Activated T-cell treated with anti-CD3 and anti-CD28 coated beads, Interleukin-2, amount 50 U/mL, for 72 hours (primary cell): ENCODE measurements at places on chromosomes 7 and 10. TPM values are rescaled to one million over a fixed set of nuclear protein-coding genes. Genes with fewer than 3 reads are reported as not detected.

Gene GRID2IP
- 0.29 TPM for total RNA-seq

Gene NOM1
- 30.1 TPM for total RNA-seq

Gene CALN1
- 0.86 TPM for total RNA-seq

Gene TFAM
- 89.8 TPM for total RNA-seq

DNA sequence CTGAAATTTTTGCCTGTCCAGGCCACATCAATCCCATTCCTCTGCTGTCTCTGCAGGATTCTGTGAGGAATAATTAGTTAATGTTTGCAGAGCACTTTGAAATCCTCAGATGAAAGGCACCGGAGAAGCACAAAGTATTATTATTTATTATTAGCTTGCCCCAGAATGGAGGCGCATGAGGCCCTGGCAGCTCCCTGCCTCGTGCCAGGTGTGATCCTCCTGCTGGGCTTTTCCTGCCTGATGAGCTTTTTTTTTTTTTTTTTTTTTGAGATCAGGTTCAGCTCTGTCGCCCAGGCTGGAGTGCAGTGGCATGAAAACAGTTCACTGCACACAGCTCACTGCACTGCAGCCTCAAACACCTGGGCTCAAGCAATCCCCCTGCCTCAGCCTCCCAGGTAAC is 65.2 kb downstream of the TCF7L2 start:
- no peak for DNase-seq

GRCh38 chr7:18829858-18830285 is 287.6 kb downstream of the TWIST1 start:
- DNase-seq = no peak

GRCh38 chr7:45482451-45482850 is 91.7 kb upstream of the ADCY1 start:
- DNase-seq = no peak

DNA sequence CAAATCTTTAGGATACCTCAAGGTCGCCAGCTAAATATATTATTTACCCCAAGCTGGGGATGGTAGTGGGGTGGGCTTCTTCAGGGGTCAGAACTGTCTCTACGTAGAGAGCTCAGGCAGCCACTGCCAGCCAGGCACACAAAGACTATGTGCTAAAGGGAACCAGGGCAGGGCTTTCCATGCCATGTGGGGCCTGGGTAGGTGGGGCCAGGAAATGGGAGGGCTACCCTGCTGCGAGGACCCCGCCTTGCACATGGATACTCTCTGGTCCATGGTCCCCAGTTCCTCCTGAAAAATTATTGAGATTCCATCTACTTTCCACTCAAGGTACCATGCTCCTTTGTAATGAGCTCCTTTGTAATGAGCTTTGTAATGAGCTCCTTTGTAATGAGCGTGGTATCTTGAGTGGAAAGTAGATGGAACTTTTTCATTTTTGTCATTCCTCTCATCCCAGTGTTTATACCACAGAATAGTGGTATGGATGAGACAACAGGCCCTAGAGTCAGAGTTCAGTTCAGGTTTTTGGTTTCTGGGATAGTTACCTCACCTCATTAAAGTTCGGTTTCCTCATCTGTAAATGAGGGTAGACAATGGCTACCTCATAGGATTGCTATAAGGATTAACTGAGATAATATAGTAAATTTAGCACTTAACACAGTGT is 5.8 kb downstream of the SYNPO2L start:
- DNase-seq = no peak

DNA sequence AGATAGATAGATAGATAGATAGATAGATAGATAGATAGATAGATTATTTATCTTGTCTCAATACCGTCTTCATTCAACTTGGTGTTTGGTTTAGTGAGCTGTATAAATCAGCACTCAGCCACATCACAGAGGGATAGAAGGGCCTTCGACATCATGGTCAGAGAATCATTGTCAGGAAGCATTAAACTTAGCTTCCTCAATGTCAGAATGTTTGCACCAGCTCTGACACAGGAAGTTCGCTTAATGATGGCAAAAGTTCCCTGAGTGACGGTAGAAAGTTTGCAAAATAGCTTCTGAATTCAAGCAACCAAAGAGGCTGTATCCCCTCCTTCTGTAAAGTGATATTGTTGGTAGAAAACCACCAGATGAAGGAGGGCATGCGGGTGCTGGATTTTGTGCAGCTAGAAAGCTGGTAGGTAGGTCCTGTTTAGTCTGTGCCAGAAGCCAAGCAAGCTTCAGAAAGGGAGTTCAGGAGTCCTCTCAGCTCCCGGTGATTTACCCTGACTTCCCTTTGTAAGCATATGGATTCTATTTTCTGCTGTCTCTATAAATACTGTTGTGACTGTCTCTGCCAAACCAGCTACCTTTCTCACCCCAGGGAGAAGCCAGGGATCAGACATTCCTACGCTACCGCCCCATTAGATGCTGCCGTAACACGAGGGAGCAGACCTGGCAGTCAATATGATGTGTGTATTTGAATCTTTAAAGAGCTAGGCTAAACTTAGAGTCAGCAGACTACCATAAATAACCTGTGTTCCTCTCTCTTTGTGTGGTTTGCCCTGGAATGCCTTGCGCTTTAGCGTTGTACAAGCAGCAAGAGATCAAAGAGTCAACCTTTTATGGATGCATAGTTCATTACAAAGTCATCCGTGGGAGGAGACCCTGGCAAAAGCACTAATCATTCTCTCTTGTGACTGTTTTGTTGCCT is 200.5 kb upstream of the KIAA1217 start:
- no peak for DNase-seq

DNA sequence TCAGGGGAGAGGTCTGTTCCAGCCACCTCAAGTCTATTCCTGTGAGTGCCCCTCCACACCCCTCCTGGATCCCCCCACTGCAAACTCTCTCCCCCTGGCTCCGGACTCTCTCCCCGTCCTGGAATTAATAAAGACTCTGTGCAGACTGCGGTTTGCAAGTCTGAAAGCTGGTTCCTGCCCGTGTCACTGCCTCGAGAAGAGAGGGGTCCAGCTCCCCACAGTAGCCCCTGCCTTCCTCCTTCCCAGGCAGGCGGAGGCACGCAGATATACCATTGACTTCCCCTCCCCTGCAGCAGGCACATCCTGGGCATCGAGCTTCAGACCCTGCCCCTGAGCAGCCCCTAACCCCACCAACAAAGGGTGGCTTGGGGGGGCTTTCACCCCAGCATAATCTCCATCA is 2.2 kb upstream of the ELN start:
- DNase-seq = no peak

DNA sequence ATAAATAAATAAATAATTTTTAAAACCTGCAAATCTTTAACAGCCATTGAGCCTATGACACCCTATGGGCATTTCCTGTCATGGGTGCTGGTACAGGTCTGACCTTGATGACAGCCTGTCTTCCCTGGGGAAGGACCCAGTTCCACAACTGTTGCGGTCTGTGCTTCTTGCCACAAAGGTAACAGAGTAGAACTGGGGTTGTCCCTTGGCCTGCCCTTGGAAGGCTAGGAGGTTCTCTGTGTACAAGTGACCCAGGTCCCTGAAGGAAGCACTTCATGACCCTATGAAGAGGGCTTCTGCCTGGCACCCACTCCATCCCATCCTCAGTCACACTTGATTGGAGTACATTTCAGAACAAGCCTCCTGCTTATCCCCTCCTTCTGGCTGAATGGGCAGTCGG is 66.9 kb downstream of the OGDH start:
- DNase-seq = no peak

- DNase-seq = peak; percentile 8
Measured at GRCh38 chr7:43313628-43314378, 201.4 kb downstream of the HECW1 start.

DNA sequence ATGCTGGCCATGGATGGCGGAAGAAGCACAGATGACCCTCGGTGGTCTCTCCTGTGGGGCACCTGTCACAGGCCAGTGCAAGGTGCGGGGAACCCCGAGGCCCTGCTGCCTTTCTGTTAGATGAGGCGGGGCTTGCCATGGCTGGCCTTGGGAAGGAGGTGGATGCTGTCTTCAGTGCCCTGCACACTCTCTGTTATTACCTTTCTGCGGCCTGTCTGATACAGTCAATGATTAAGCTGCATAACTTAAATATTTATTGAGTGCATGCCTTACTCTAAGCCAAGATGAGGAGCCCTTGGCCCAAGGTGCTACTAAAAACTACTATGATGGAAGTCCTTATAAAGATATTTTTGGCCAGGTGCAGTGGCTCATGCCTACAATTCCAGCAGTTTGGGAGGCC is 36.7 kb upstream of the MNX1 start:
- no peak for DNase-seq

DNA sequence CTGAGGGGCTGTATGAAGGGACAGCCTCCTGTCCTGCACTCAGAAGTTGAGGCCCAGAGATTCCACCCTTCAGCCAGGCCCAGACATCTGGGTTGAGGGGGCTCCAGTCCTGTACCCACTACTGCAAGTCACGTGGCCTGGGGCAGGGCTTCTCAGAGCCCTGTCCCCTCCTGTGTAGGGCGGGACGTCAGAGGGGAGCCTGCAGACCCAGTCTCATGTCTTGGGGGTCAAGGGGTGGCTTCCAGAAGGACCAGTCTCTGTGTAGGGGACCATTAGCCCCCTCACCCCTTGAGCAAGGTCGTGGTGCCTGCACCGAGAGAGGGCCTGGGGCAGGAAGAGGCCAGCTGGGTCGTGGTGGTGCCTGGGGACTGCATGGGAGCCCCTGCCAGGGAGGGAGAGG is 593 bp upstream of the PILRA start:
- no peak for DNase-seq

GRCh38 chr10:84358743-84359142 is 30.4 kb downstream of the CCSER2 start:
- DNase-seq = no peak

GRCh38 chr7:5428478-5429252 is 5.0 kb upstream of the TNRC18 start:
- DNase-seq = peak; percentile 22

DNA sequence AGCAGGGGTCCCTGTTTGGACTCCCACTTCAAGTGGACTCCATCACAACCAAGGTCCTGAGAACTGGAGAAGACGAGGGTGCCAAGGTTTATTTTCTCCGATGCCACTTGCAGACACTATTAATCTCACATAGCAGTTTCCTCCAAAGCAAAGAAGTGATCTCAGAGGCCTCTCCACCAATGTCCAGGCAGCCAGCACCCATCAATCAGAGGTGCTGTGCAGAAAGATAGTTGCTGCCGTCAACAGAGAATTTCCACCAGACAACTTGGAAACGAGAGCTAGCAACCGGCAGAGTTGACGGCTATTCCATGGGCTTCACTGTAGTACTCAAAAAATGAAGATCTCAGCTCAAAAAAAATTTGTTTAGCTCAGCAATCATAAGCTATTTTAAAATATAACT is 438.6 kb upstream of the PFKP start:
- DNase-seq = no peak

DNA sequence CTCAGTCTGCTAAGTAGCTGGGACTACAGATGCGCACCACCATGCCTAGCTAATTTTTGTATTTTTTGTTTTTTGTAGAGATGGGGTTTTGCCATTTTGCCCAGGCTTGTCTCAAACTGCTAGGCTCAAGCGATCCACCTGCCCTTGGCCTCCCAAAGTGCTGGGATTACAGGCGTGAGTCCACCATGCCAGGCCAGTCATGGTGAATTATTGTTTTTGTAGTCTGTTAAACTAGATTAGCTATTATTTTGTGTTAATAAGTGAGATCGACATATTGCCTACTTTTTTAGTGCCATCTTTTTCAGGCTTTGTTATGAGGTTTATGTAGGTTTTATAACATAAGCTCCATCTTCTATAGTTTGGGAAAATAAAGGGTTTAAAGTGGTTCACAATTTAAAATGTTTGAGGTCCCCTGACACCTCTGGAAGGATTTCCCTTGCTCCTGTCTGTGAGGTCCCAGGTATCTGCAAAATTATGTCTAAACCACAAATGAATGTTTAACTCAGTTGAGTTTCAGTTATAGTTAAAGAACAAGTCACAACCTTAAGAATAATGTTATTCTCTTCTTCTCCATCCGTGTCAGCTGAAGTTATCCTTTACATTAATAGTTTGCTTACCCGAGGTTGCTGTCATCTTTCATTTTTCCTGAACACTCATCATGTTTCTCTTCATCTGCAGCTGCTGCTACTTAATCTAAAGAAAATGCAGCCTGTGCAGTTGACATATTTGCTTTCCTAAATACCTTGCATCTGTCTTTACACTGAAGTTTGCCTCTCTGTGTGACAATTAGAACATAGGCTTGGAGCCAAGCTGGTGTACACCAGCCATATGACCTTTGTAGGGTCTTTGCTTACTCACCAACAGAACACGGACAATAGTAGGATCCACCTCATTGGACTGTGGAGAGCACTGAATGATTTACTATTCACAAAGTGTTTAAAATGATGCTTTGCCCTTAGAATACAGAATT is 8.9 kb upstream of the VSTM4 start:
- no peak for DNase-seq

- no peak for DNase-seq
Measured at GRCh38 chr10:13905281-13905680, 318.5 kb downstream of the PRPF18 start.

DNA sequence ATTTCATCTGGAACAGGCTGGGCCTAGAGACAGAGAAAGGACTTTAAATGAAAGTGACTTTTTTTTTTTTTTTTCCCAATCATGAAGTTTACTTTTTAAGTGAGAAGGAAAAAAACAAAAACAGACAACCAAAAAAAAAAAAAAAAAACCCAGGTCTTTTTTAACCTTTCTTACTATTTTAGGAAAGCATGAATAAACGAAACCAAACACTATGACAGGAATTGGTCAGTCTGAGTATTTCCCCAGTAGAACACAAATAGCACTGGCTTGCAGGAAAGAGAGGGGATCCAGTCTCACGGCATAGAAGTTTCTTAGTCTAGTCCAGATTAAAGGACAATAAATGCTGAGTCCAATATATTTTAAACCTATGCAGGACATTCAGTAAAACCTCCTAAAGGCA is 180.5 kb upstream of the CCDC6 start:
- no peak for DNase-seq

- no peak for DNase-seq
Measured at GRCh38 chr7:142876236-142876960, 9.1 kb downstream of the TRPV6 start.

- no peak for DNase-seq
Measured at GRCh38 chr7:1623810-1624209, 46.3 kb upstream of the ELFN1 start.

- no peak for DNase-seq
Measured at GRCh38 chr7:129341816-129342806, 92.1 kb upstream of the STRIP2 start.

GRCh38 chr10:88232029-88232895 is 350.9 kb downstream of the RNLS start:
- no peak for DNase-seq

GRCh38 chr10:10515479-10516204 is 502.0 kb upstream of the CELF2 start:
- no peak for DNase-seq

- DNase-seq = no peak
Measured at GRCh38 chr10:1375346-1376170, 319.4 kb downstream of the WDR37 start.

DNA sequence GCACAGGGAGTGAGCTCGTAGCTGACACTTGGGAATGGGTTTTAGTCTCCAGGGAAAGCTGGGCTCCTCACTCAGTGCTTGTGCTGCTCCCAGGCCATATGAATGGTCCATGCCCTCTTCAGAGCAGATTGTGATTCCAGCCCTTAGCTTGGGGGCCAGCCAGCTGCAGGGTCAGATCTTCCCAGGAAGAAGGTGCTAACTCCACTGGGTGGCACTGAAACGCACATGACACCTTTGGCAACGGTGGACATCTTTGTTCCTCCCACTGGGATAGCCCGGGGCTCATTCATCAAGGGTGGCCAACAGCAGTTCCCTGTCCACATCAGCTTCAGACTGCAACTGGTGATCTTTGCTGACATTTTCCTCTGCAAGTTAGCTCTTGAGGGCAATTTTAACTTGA is 129.2 kb downstream of the DYNC2I1 start:
- DNase-seq = no peak
